PC-3 (cell line): ENCODE measurements at places on chromosomes 13 and 19. TPM values are rescaled to one million over a fixed set of nuclear protein-coding genes. Genes with fewer than 3 reads are reported as not detected.
A peak's percentile ranks its signal among the peaks of the same experiment; 100 is the strongest.

DNA sequence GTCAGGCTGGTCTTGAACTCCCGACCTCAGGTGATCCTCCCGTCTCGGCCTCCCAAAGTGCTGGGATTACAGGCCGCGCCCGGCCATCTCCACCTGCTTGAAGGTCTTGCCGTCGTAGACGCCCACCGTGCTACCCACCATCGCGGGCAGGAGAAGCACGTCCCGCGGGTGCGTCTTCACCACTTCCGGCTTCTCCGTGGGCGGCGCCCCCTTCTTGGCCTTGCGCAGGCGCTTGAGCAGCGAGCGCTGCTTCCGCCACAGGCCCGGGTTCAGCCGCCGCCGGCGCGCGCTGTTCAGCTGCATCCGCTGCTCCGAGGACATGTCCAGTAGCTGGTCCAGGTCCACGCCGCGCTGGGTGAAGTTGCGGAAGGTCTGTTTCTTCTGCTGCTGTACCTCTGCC lies 21.6 kb downstream of the EFNA2 start:
- no peak overlapping the region for H3K4me3 ChIP-seq
- H3K4me1 ChIP-seq, result no peaks in the 10 kb centered on the region; the same call in 1 of the 2 replicates
- no peaks in the 10 kb centered on the region for H3K36me3 ChIP-seq
- no peak for DNase-seq

The CRLF1 gene
- total RNA-seq, result 0.23 and 2.6 TPM in 2 replicates

DNA sequence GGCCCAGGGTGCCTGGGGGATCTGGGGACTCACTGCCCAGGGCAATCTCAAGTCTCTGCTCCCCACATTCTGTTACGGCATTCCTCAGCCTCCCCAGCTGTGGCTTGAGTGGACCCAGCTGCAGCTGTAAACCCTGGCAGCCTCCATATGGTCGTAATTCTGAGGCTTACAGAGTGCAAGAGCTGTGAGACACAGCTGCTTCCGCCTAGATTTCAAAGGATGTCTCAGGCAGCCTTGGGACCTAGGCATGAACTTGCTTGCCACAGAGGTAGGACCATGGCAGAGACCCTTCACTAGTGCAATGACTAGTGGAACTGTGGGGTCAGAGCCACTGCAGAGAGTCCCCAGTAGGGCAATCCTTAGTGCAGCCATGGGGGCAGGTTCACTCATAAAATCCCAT lies 297.5 kb downstream of the ENOX1 start:
- H3K27me3 ChIP-seq, result no peaks in the 10 kb centered on the region
- no peak for DNase-seq
- no peaks in the 10 kb centered on the region for H3K36me3 ChIP-seq
- no peak overlapping the region for H3K27ac ChIP-seq
- H3K4me1 ChIP-seq, result no peaks in the 10 kb centered on the region; the same call in 1 of the 2 replicates

DNA sequence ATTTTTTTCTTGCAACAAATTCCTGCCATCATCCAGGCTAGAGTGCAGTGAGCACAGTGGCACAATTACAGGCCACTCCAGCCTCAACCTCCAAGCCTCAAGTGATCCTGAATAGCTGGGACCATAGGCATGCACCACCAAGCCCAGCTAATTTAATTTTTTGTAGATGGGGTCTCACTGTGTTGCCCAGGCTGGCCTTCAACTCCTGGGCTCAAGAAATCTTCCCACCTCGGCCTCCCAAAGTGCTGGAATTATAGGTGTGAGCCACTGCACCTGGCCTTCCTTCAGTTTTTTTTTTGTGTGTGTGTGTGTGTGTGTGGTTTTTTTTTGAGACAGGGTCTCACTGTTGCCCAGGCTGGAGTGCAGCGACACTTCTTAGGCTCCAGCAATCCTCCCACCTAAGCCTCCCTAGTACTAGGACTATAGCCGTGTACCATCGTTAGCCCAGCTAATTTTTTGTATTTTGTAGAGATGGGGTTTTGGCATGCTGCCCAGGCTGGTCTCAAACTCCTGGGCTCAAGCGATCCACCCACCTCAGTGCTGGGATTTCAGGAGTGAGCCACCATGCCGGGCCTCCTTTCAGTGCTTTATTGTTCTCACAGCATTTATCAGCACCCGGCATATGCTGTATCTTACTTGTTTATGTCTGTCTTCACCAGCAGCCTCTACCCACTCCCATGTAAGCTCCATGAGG lies 5.9 kb upstream of the SRRM5 start:
- no peak for DNase-seq
- no peak overlapping the region for H3K4me3 ChIP-seq
- H3K27ac ChIP-seq, result no peak overlapping the region

- no peak for DNase-seq
- no peak overlapping the region for H3K27ac ChIP-seq
- H3K4me1 ChIP-seq, result no peaks in the 10 kb centered on the region
- H3K27me3 ChIP-seq, result peaks cover 19% of the 10 kb centered on the region; the same call in 1 of the 2 replicates
- no peaks in the 10 kb centered on the region for H3K36me3 ChIP-seq
- H3K4me3 ChIP-seq, result no peak overlapping the region
These were observed 327.3 kb downstream of the ATP8A2 start for GRCh38 chr13:25699056-25699455.

The CPB2 gene
- total RNA-seq, result not detected in 2 replicates

DNA sequence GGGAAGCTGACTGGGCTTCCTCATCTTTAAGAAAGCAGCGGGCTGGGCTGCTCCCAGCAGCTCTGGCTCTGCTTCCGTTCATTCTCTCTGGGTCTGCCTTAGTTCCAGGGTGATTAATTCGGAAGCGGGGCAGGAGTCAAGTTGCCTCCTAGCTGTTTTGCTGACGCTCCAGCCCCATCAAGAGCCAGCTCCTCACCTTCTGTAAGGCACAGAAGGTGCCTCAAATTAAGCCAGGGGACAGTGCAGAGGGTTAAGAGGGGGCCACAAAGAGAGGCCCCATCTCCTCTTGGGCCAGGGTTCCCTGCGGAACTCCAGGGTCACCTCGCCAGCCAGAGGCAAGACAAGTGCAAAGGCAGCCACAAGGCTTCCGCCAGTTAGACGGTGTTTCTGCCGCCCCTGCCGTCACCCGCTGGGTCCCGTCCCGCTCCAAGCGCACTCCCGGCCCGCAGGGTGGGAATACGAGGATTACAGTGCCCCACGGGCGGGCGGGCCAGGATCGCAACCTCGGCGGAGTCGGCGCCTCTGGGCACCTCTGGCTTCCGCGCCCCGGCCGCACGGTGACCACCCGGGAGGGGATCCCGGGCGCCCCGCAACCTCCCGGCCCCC lies 508 bp downstream of the SLC15A1 start:
- no peaks in the 10 kb centered on the region for H3K36me3 ChIP-seq
- peak; percentile 36 for DNase-seq
- no peak overlapping the region for H3K27ac ChIP-seq
- H3K27me3 ChIP-seq, result no peaks in the 10 kb centered on the region
- peak overlapping the region; percentile 60 for H3K4me3 ChIP-seq

DNA sequence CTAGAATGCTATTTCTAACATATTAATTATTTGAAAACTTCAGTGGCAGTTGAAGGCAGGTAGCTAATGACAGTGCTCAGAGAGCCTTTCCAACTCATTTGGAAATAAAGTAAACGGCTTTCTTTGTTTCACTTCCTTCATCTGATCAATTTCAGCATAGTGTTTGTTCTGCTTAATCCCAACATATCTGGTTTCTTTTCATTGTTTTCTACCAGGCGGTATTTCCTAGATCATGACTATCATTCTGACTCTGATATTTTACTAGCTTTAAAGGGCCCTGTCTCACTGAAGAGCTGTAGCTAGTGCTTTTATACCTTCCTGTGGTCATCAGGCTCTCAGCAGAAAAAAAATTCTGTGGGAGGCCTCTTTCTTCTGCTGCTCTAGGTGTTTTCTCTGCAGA lies 178.6 kb downstream of the RBM26 start:
- no peak overlapping the region for H3K27ac ChIP-seq
- no peak for DNase-seq
- H3K36me3 ChIP-seq, result no peaks in the 10 kb centered on the region
- H3K27me3 ChIP-seq, result no peaks in the 10 kb centered on the region

GRCh38 chr13:84569366-84569765 lies 687.1 kb upstream of the SLITRK1 start:
- H3K4me1 ChIP-seq, result no peaks in the 10 kb centered on the region
- no peak overlapping the region for H3K4me3 ChIP-seq
- no peak for DNase-seq
- no peaks in the 10 kb centered on the region for H3K27me3 ChIP-seq
- H3K27ac ChIP-seq, result no peak overlapping the region
- no peaks in the 10 kb centered on the region for H3K36me3 ChIP-seq

GRCh38 chr19:29364224-29364726 lies 151.3 kb upstream of the UQCRFS1 start:
- H3K36me3 ChIP-seq, result no peaks in the 10 kb centered on the region
- peaks cover 16% of the 10 kb centered on the region for H3K27me3 ChIP-seq
- no peak overlapping the region for H3K4me3 ChIP-seq

DNA sequence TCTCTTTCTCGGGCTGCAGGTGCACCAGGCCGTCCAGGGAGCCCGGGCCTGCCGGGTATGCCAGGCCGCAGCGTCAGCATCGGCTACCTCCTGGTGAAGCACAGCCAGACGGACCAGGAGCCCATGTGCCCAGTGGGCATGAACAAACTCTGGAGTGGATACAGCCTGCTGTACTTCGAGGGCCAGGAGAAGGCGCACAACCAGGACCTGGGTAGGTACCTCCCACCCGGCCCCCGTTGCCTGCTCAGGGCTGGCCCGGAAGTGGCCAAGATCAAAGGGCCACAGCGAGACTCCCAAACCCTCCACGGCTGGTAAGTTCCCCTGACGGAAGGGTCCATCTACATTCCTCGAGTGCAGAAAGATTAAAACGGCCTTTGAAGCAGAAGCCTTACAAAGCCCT lies 55.1 kb downstream of the RAB20 start:
- H3K27me3 ChIP-seq, result no peaks in the 10 kb centered on the region
- H3K4me1 ChIP-seq, result peaks cover 11% of the 10 kb centered on the region
- H3K4me3 ChIP-seq, result no peak overlapping the region
- peak overlapping the region; percentile 61; the same call in 1 of the 2 replicates for H3K27ac ChIP-seq
- no peaks in the 10 kb centered on the region for H3K36me3 ChIP-seq
- DNase-seq, result no peak

The GAPDHS gene
- not detected in 2 replicates for total RNA-seq

The TIMM44 gene
- total RNA-seq, result 191 and 262 TPM in 2 replicates
